ENCODE measurements at places on chromosomes 5 and 9.

GRCh38 chr5:61617039-61617438, 285.0 kb downstream of the ZSWIM6 start:
- no peak for ATAC-seq

- ATAC-seq, result no peak
Measured at GRCh38 chr5:180338001-180338707, 15.0 kb downstream of the GFPT2 start.

- ATAC-seq, result no peak
Measured at GRCh38 chr5:91885291-91886265, 502.5 kb upstream of the ARRDC3 start.

- ATAC-seq, result no peak
Measured at GRCh38 chr5:67942421-67942820, 273.1 kb upstream of the PIK3R1 start.

GRCh38 chr9:120579139-120580050, 572 bp downstream of the CDK5RAP2 start:
- peak; percentile 69 for ATAC-seq

GRCh38 chr9:137721899-137722298, 103.1 kb downstream of the EHMT1 start:
- ATAC-seq, result no peak

DNA sequence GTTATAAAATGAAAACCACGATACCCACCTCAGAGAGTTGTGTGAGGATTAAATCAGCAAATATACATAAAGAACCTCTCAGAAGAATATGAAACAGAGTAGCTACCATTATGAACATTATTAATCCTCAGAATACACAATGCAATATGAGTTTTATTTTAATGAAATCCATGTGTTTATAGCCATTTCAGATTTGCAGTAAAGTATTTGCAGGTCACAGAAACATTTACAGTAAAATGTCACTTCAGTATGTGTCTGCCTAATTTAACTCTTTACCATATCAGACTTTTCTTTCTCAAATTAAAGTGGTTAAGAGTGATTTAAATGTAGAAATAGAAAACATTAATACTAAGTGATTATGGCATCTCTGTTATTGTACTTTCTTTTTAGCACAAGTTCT, 365.2 kb upstream of the MPDZ start:
- ATAC-seq, result no peak

DNA sequence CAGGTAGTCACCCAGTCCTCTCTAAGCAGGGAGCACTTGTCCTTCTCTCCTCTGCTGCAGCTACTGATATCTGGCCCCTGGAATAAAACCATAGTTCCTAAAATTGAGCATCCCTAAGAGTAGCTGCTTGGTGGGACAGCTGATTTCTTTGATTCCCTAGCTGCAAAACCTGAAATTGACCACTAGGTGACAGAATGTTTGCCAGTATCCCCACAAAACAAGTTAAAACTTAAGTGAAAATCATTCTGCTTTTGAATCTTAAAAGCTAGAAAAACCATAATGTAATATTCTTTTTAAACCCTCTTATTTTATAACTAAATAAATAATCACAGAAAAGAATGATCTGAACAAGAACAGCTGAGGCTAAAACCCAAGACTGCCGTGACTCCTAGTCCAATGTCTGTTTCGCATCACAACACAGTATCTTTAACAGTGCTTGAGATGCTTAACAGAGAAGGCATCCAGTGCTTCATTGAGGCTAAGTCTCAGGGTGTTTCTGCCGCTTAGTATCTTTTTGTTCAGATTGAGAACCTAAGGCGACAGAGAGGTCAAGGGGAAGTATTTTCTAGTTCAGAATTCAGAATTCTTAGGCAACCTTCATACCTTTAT, 24.4 kb upstream of the TAL2 start:
- ATAC-seq, result no peak

DNA sequence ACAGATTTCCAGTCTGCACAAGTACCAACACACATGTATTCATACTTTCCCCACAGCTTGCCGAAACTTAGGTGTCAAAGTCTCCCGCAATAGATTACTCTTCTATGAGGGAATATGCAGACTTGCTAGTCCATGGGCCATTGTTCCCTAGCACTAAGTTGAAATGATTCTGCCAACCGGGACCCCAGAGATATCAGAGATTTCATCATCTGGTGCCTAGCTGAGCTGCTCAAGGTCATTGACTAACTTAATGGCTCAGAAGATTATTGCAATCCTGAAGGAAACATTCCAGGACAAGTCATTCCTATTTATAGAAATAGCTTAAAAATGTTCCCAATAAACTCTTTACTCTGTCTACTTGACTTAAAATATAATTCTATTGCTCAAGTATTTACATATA, 202.6 kb downstream of the PIK3R1 start:
- ATAC-seq, result no peak

DNA sequence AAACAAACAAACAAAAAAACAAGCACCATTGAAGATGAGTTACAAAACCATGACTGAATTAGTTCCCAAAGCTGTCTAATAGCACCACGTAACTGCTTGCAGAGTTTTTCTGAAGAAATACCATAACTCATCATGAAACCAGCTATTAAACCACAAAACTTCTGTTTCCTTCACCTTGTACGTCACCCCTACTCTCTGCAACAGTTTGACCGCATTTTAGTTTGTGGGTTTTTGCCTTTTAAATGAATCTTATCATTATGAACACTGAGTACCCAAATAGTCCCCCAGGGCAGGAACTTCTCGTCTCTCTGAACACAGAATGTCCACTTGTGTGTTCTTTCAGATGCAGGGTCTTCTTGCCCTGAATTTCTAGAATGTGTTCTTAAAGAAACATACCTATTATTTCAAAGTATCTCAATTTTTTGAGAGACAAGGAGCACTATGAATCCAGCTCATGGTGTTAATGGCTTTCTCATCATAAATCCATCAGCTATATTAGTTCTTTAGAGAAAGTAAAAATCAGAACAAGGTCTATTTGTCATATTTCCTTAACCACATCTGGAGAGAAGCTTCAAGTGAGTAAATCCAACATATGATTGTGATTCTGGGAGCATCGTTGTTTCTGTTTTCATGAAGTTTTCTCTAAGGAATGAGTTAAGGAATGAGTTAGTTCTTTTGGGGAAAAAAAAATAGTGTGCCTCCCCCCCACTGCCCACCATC, 210.6 kb downstream of the AUH start:
- ATAC-seq, result peak; percentile 86

- peak; percentile 53 for ATAC-seq
Measured at GRCh38 chr5:120258123-120258522, 206.0 kb upstream of the PRR16 start.

- ATAC-seq, result no peak
Measured at GRCh38 chr5:52725065-52725746, 62.5 kb upstream of the ITGA1 start.

DNA sequence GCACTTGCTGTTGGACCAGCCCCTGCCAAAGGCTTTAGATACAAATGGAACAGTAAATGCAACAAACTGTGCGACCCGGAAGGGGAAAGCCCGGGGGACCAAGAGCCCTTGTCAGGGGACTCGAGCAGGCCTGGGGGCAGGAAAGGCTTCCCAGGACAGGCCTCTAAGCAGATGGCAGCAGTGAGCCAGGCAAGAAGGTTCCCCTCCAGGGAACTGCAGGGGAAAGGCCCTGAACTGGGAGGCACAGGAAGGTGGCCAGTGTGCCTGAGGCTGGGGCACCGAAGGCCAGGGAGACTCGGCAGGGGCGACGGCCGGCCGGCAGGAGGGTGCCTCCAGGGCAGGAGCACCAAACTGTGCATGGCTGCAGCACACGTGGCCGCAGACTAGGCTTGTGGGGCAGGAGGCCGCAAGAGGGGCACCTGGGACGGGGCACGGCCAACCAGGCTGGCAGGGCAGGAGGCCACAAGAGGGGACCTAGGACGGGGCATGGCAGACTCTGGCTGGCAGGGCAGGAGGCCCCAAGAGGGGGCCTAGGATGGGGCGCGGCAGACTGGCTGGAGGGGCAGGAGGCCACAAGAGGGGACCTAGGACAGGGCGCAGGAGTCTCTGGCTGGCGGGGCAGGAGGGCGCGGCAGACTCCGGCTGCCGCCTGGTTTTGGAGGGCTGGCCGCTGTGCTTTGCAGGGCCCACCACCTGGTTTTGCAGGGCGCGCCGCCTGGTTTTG, 10.0 kb downstream of the VAV2 start:
- ATAC-seq, result no peak

DNA sequence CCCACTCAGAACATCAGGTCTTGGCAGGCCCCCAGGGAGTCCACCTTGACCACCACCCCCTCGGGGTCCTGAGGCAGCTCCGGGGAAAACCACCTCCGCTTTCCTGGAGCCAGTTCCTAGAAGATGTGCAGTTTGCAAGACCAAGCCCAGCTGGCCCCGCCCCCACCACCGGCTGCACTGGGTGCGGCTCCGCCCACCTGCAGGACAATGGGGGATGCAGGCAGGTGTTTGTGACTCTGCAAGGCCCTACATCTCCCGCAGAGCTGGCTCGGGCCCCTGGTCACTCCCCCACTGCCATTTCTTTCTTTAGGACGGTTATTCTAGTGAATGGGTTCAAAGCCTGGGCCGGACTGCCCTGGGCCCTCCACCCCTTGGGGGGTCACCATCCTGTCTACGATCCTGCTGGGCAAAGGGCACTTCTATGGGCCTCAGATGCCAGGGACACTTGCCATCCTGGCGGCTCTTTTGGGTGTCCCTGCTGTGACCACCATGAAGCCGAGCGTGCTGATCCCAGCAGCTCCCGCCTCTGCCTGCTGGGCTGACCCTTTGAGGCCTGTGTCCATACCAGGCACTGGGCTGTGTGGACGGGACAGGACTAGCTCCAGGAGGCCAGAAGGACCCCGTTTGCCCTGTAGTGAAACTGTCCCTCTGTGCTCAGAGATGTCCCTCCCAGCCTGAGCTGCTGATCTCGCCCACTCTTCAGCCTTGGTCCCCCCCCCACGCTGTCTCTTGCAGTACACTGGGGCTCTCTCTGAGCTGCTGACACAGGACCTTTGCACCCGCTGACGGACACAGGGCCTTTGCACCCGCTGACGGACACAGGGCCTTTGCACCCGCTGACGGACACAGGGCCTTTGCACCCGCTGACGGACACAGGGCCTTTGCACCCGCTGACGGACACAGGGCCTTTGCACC, 5.9 kb upstream of the NACC2 start:
- ATAC-seq, result no peak

DNA sequence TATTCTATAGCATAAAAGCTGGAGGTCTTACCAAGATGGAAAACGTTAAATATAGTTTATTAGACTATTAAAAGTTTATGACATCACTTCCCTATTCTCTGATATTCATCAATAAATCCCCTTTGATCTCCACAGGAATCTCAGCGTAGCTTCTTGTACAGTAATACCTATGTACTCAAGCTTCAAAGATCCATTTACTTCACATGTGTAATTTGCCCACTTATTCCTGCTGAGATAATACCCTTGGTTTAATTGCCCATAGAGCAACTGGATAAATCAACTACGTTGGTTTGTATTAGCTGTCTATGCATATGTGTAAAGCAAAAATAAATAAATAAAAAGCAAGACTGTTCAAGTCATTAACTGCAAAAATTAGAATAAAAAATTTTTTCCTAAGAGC, 219.7 kb downstream of the EFNA5 start:
- no peak for ATAC-seq

DNA sequence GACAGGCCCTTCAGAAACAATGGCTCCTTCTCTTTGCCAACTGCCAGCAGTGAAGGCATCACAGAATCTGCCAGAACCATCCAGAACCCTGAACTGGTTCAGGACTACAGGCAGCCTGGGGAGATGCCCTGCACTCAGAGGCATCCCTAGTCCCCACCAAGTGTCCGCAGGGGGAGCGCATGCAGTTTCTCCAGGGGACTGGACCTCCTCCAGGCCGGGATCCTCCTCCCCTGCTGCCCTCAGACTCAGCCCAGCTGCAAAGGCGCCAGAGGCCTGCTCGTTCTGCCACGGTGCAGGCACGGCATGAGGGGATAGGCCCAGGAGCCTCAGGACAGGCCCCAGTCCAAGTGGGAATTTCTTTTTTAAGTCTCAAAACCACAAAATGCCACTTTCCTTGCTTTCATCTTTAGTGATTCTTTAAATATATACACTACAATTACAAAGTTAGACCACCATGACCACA, 72.0 kb downstream of the SEMA4D start:
- ATAC-seq, result peak; percentile 2

- ATAC-seq, result peak; percentile 74
Measured at GRCh38 chr9:114364134-114365041, 23.4 kb downstream of the AKNA start.

DNA sequence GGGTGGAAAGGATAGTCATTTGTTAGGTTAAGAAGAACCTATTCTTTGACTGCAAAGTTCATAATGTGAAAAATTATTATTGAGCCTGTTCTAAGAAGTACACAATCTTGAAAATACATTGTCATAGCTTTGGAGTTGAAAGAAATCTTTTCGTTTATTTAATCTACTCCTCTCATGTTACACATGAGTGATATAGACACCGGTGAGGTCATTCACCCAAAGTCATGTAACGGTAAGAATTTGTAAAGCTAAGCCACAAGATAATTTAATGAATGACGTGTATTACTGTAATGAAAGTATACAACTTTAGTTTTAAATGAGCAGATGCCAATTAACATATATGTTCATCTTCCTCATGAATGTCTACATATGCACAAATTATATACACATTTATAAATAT, 284.1 kb upstream of the PDE4D start:
- ATAC-seq, result no peak

DNA sequence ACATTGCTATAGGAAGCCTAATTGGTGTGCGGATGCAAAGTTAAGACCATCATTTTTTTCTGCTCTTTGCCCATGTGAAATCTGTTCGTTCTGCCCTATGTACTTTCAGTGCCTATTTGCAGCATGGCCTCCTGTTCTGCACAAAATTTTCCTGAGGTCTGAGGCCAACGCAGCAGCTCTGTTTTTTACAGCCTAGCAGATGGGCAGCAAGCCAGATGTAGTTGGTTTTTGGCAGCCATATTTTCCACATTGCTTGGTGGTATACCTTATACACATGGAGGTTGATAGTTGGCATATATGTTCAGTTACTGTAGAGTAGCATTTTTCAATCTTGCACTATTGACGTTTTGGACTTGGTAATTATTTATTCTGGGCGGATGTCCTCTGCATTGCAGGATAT, 133.5 kb upstream of the MRPS30 start:
- no peak for ATAC-seq

DNA sequence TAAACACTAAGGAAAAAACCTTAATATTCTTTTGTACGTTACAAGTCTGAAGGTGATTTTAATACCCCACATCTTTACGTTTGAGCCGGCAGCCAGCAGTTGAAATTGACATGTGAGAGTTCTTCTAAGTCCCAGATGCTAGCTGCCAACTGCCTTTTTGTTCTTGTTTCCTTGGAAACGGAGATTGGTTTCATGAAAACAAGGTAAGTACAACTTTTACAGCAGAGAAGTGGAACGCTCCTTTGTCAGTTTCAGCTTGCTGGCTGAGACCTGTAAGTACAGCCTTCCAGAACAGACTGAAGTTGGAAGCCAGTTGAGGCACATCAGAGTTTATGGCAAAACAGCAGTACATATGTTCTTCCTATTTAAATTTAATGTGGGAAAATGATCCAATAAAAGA, 1018.4 kb upstream of the ARRDC3 start:
- ATAC-seq, result no peak

GRCh38 chr9:108386859-108387384, 468.9 kb downstream of the ACTL7B start:
- no peak for ATAC-seq
